GM23248 (cell line): ENCODE measurements at places on chromosomes 7 and 10. TPM values are rescaled to one million over a fixed set of nuclear protein-coding genes. Genes with fewer than 3 reads are reported as not detected.
A peak's percentile ranks its signal among the peaks of the same experiment; 100 is the strongest.

DNA sequence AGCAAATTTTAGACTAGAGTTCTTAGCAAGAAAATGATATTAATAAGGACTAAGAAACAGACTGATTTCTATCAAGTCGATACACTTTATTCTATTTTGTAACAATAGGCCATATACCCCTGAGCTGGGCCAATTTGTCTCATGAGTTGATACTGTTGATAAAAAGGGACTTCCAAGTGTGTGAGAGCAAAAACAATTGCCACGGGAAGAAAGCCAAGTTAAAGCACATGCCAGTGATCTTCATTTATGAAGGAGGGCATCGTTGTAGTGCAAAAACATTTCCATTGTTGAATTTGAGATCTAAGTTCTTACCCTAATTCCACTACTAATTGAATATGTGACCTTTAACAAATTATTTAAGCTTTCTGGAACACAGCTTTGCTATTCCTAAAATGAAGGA lies 119.9 kb downstream of the CNOT4 start:
- peak; percentile 4 for DNase-seq

DNA sequence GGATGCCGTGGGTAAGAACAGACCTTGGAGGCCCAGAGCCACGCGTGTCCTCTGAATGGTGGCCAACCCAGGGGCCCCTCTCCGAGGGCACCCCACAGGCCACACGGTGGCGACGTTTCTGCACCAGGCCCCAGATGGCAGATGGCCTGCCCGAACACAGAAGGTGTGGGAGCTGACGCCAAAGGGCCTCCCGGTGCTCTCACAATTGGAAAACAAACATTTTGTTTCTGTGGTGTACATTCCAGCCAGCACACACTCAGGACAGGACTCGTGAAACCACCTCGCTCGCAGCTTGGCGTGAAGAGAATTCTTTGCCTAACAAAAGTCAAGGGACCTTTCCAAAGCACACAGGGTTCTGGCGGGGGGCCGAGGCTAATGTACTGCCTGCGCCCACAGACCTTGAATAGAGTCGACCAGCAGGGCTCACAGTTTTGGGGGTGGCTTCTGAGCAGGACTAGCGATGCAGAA lies 112.1 kb downstream of the FAM53B start:
- peak; percentile 12 for DNase-seq

DNA sequence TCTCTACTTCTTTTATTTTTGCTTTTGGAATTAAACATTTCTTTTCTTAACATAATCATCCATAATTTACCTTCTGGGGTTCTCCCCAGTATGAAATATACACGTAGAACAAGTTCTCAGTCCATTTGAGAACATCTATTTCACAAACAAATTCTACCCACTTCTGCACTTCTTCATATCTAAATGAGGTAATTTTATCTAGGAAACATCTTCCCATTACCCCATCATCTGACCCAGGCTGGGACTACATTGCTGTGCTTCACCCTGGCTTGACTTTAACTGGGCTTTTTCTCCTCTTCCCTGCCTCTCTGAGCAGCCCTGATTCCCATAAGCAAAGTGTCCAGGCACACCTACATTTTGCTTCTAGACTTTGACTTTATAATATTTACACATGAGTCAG lies 43.3 kb upstream of the AMPH start:
- no peak for DNase-seq

- DNase-seq = peak; percentile 1
Observed at GRCh38 chr7:25288556-25289307, 60.4 kb upstream of the NPVF start.

FEZF1 gene
- total RNA-seq = not detected in 2 replicates
